ENCODE measurements at places on chromosomes 4 and X.

GRCh38 chr4:37441231-37442061 is 196.9 kb downstream of the NWD2 start:
- DNase-seq, result no peak

DNA sequence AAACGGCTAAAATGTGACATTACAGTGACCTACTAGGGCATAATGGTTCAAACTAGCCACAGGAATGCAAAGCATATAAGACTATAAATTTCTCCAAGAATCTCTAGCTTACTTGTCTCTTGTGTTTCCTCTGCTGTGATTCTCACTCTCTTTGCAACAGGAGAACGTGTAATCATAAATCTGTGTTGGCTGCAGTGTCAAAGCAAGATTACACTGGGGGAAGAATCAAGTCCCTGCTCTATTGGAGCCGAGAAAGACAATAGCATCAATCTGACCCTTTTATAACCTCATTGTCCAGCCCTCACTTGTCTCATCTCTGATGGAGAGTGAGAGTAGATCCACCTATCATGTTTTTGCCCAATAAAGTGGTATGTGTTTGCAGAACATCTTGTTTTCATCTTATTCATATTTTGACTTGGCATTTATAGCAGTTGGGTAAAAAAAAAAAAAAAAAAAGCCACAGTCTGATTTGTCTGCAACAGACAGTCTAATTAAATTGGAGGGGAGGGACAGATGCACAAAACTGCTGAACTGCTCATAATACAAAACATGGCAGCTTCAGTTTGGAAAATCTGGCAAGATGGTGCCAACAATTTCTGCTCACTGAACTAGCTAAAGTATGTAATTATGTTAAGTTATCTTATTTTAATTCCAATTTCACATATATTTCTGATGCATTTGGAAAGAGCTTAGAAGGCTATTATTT is 165.0 kb upstream of the GABRA2 start:
- no peak for DNase-seq

- DNase-seq, result no peak
Observed at GRCh38 chr4:121479808-121480207, 99.0 kb upstream of the QRFPR start.

GRCh38 chr4:110540982-110541451 is 65.1 kb downstream of the ENPEP start:
- DNase-seq, result no peak

GRCh38 chrX:36856849-36857248 is 151.3 kb upstream of the FAM47C start:
- DNase-seq, result no peak

DNA sequence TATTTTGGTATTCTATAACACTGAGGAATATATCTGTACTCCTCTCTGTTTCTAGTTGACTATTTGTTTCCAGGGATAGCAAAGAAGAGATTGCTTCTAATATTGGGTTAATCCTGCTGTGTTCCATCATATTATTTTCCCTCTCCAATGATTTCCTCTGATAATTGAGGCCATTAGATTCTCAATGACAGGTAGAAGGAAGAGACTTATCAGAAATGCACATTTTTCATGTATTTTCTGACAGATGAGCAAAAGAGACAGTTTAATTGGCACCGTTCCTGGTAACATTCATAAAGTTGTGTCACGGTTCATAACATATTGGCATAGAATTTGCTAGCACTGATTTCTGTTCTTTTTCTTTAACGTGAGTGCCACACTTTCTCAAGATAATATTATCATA is 58.2 kb downstream of the NRK start:
- no peak for DNase-seq

GRCh38 chr4:87838205-87838604 is 5.4 kb downstream of the MEPE start:
- peak; percentile 49 for DNase-seq

DNA sequence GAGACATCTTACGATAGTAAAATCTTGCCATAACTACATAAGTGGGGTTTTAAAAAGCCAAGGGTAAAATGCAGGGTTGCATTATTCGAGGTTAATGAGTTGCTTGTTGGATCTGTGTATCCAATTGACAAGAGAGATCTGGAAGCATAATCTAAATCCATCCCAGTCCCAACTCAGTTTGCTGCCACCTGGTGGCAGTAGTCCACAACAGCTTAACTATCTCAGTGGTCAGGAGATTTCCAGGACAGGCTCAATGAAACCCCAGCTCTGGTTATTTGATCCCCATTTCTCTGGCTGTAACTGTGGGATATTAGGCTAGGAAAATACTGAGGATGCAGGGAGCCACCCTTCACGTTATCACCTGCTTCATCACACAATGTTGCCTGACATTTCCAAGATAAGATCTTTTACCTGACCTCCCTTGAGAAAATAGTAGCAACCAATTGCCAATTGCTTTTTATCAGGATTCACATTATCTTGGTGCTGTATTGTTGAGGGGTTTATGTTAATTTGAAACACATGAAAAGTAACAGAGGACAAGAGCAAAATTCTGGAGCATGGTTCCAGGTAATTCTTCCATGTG is 88.2 kb upstream of the TNIP3 start:
- peak; percentile 75 for DNase-seq

DNA sequence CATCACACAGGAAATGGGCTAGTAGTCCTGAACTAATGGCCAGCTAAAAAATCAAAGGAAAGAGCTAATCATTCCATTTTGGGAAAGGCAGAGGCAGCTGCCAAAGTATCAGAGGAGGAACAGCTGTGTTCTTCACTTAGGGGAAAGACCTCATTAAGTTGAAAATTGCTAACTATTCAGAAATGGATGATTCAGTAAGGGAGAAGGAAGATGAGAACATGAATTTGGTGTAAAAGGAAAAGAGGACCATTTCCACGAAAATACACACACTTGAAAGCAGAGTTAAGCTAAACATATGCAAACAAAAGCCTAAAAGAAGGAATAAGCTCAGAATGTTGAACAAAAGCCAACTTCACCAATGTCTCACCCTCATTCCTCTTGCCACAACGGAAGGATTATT is 90.4 kb downstream of the PCDH19 start:
- DNase-seq, result no peak

DNA sequence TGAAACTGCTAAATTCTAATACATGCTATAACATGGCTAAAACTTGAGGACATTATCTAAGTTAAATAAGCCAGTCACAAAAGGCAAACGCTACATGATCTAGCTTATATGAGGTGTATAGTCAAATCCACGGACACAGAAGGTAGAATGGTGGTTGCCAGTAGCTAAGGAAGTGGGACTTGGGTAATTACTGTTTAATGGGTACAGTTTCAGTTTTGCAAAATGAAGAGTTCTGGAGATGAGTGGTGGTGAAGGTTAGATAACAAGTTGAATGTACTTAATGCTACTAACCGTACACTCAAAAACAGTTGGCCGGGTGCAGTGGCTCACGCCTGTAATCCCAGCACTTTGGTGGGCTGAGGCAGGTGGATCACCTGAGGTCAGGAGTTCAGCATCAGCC is 644.5 kb upstream of the DIPK2B start:
- DNase-seq, result no peak

DNA sequence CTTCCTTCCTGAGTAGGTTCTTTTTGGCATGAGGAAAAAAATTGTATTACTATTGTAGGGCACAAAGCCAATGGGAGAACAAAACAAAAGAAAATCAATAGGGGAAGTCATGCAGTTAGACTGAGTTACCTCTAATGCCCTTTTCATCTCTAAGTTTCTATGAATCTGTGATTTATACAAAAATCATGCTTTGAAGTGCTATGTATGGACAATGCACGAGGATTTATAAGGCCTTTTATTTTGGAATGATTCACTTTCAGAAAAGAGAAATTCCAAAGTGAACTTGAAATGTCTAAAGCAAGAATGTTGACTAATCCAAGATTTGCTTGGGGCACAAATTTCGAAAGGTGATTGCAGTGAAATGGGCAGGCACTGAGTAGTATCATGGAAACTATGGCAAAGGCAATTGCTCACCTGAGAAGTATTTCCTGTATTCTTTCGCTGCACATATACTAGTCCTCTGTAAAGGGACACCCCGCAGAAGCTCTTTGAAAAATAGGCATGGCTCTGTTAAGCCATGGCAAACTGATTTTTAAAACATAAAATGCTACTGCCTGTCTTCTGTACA is 52.8 kb downstream of the ADGRG4 start:
- no peak for DNase-seq

GRCh38 chr4:53840643-53841042 is 223.8 kb downstream of the CHIC2 start:
- no peak for DNase-seq

GRCh38 chr4:40427128-40427527 is 92.0 kb downstream of the CHRNA9 start:
- DNase-seq, result no peak

GRCh38 chr4:112142182-112142581 is 3.1 kb upstream of the FAM241A start:
- no peak for DNase-seq

- peak; percentile 49 for DNase-seq
Observed at GRCh38 chr4:145956288-145956890, 17.8 kb upstream of the ZNF827 start.

DNA sequence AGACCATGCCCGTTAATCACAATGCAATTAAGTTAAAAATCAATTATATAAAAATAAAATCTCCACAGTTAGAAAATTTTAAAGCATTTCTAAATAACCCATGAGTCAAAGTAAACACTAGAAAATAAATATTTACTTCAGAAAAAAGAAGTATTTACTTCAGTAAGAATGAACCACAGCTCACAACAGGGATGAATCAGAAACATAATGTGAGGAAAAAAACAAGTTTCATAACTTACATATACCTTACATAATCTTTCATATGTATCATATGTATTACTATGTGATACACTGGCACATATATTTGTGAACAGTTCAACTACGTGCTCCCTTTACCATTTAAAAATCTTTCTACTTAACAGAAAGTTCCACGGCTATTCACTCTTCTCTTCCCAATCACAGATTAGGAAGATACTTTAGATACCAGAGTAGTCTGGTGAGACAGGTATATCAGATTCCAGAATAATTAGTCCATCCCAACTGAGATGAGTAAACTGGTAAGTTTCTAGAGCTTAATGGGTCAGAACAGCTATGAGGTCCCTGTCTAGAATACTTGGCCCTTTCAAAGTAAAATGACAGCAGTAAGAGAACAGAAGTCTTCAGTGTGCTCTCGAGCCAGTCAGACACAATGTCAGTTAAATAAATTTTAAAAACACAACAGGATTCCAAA is 70.3 kb downstream of the SH3RF1 start:
- DNase-seq, result no peak

GRCh38 chrX:110002300-110003166 is at the start of gene TMEM164:
TMEM164 (plus strand) TSS chrX:110003114; CDS start chrX:110003775, 661 bp downstream.
- peak; percentile 81 for DNase-seq

- DNase-seq, result no peak
Observed at GRCh38 chr4:6957994-6958393, 48.4 kb downstream of the TBC1D14 start.

- peak; percentile 96 for DNase-seq
Observed at GRCh38 chrX:1452516-1453394, at the start of gene ASMTL. ASMTL (minus strand) TSS chrX:1452909; CDS start chrX:1452840, 69 bp downstream.

GRCh38 chrX:49999087-49999486 is 76.7 kb downstream of the CLCN5 start:
- DNase-seq, result no peak

DNA sequence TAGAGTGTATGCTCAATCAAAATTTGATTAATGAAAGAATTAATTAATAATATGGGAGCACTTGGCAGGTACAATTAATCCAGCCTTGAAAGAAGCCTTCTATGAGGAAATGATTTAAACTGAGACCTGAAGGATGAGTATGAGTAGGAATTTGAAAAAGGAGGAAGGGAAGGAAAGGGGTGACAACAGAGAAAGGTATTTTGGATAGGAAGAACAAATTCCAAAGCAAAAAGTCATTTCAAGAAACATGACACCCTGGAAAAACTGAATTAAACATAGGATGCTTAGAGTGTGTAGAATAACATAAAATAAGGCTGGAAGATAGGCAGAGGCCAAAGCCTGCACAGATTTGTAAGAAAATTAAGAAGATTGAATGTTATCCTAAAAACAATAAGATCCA is 29.6 kb downstream of the PHOX2B start:
- DNase-seq, result no peak

GRCh38 chrX:43745938-43746721 is 90.0 kb downstream of the MAOA start:
- no peak for DNase-seq

DNA sequence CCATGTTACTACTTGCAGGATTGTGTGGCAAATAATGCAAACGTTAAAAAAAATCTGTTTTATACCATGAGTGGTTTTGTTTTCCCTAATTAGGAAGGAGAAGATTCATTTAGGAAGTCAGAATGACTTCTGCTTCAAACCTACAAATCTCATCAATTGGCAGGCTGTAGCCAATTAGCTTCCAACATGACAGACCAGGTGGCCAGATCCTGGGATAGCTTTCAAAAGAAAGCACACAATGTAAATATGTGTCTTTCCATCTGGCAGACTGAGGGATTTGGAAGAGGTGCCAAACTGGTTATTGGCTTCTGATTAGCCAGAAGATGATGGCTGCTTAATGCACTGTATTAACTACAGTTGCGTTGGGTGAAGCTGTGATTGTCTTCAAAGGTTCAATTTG is 432.8 kb downstream of the ANKRD50 start:
- no peak for DNase-seq

DNA sequence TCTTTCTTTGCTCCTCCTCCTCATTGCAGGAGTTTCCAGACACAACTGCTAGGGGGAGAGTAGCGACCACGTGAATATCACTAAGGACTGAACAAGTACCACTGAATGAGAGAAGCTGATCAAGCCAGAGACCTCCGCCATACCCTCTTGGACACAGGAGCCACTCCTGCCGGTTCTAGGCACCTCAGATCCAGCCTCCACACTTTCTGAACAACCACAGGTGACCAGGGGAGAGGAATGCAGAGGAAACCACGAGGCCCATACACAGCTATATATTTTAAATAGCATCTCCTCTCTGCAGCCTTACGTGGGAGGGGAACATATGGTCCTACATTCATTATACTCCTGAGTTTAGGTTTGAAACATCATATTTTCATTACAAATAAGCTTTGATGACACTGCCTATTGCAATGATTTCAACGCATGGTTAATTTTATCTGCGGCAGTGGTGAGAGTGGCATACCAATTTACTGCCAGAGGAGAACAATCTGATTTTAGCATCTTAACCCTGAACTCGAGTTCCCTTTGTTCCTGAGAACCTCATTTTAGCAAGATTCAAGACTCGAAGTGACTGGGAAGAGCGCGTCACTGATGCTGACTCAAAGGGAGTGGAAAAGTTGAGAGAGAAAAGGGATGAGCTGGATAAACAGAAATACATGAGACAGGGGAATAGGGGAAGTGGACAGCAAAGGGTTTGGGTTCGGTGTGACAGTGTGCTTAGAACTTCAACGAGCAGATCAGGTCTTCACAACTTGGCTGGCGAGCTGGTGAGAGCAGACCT is 231.7 kb upstream of the PPARGC1A start:
- DNase-seq, result no peak

GRCh38 chr4:100722133-100722532 is 204.3 kb upstream of the EMCN start:
- no peak for DNase-seq
